ENCODE measurements at places on chromosomes 12 and 14.

DNA sequence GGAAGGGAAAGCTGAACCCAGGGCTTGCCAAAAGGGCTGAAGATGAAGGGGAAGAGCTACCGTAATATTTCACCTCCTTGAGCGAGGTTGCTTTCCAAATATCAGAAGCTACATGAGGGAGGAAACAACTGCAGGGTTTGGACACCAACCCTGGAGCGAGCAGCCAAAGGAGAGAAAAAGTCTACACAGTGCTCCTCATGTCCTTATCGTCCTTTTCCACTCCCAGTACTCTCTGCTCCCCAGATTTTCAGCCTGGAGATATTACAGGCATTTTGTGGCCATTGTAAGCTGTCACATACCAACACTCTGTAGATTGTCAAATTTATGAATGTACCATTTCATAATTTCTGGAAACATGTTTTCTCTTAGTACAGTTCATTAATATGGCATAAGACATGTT, 115.9 kb downstream of the GPHN start:
- DNase-seq, result no peak

GRCh38 chr12:11513288-11513687, 117.9 kb upstream of the PRB2 start:
- no peak for DNase-seq

DNA sequence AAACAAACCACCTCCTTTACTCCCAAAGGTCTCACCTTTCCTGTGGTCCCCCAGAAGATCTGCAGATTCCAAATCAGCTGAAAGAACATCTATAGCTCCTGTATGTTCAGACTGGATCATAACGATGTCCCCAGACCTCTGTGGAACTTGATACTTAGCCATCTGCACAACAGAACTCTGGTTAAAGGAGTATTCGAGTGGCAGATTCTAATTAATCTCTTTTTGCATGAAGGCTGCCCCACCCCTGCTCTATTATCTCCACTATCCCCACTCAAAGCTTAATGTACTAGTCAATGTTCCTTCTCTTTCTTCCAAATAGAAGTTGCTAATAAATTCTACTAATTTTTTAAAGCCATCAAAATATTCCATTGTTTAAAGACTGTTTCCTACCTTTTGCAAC, 22.8 kb downstream of the GSTZ1 start:
- DNase-seq, result no peak

GRCh38 chr12:57242691-57243454, 8.1 kb downstream of the STAC3 start:
- DNase-seq, result peak; percentile 27

GRCh38 chr14:27372771-27373170, 774.9 kb upstream of the NOVA1 start:
- no peak for DNase-seq

- no peak for DNase-seq
Observed at GRCh38 chr12:106840243-106840642, 65.8 kb downstream of the RIC8B start.

DNA sequence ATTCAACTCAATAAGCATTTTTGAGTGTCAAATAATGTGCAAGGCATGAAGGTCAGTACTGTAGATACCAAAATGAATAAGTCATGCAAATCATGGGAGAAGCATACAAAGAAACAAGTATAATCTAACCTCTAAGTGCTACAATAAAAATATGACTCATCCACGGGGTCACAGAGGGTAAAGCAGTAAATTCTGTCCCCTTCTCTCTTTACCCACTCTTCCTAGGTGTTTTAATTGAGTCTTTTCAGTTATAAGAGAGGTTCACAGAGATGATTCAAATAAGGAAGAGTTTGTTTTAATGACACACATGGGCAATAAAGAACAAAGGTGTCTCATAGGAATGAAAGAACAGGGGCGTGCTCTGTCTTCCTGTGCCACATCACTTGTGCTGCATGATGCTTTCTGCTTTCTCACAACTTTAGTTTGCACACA, 71.5 kb upstream of the DAAM1 start:
- no peak for DNase-seq

- no peak for DNase-seq
Observed at GRCh38 chr12:95520816-95521215, 30.5 kb downstream of the USP44 start.

GRCh38 chr12:94070520-94070919, 77.9 kb upstream of the PLXNC1 start:
- no peak for DNase-seq

DNA sequence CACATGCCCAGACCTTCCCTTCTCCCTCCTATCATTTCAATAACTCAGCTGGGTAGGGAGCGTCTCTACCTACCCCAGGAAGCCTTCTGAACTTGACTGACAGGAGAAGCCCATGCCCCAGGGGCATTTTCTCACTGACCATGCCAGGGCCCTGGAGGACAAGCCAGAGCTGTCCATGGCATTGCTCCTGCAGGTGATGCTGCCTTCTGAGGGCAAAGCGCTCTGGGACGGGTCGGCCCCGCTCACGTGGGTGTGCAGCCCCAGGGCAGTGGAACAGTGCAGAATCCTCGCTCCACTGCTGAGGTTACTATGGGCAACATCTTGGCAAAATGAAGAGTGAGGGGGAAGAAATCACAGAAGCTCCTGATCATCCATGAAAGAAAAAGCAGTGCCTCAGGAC, 28.5 kb upstream of the CIPC start:
- DNase-seq, result no peak

DNA sequence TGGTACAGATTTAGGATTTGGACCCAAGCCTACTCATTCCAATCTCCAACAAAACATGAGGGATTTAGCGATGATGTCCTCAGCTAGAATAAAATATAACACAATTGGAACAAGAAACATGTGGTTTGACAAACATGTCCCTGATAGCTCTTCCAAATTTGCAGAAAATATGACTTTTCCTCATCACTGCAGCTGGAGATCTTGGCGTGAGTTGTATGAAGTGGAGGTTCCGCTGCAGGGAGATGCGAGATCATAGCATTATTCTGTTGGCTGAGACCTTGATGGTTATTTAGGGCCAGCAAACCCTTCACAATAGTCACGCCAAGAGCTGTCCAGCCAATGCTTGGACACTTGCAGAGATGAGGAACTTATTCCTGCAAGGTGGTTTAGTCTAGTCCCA, 413.4 kb upstream of the TBX3 start:
- DNase-seq, result no peak

Measured in stimulated activated CD8-positive, alpha-beta memory T cell treated with anti-CD3 and anti-CD28 coated beads, Interleukin-15, amount 100 ng/mL, for 4 hours (primary cell).